ENCODE measurements at places on chromosomes 11 and 22. TPM values are rescaled to one million over a fixed set of nuclear protein-coding genes. Genes with fewer than 3 reads are reported as not detected.

Gene SMTNL1
- not detected for total RNA-seq

DNA sequence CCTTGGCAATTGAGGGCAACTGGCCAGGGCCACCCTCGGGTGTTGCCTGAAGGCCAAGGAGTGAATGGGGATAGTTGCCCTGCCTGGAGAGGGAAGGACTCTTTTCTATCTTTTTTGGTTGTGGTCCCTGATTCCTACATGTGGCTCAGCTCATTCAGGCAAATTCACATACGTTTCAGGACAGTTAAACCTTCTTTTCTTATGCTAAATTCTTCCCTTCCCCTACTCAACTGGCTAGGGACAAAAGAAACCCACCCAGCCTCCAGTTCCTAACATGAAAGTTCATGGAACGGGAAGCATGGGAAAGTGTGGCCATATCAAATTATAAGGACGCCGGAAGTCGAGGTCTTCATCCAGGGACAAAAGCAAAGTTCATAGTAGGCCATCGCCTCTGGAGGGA is 26.3 kb upstream of the APLNR start:
- DNase-seq: no peak

Gene SLC17A6
- not detected for total RNA-seq

DNA sequence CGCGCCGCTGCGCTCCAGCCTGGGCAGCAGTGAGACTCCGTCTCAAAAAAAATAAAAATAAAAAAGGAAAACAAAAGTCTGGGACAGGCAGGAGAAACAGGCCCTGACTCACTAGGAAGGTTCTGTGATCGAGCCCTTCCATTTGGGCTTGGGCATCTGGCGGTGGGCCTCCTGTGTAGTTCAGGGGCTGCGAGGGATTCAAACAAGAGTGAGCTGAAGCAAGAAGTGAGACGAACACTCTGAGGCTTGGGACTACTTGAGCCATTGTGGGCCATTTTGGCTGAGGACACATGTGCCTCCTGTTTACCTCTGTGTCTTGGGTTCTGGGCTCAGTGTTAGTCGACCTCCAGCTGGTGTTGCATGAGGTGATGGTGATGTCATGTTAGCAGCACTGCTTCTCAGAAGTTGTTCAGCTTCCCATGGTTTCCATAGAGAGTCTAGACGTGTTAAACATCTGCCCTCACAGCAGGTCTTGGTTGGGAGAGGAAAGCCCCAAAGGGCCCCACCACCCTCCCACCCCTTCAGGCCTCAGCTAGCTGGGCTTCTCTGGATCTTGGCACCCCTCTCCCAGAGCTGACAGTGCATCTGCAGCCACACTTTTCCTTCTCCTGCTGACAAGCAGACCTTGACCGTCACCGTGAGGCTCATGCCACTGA is 57.8 kb downstream of the MED15 start:
- DNase-seq: no peak

DNA sequence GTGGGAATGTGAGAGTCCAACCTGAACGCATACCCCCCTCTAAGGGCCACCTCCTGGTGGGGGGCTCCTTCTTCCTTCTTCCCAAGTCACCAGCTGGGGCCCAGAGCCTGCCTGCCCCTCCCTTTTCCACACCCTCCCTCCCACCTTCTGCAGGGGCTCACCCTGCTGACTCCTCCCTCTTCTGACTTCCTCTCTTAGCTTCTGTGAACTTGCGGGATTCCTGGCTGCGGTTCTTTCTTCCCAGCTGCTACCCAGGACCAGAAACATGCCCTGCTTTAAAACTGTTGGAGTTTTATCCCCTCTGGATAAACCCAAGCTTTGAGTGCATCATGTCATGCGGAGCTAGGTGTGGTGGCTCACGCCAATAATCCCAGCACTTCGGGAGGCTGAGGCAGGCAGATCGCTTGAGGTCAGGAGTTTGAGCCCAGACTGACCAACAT is 10.2 kb downstream of the LRRC74B start:
- no peak for DNase-seq

GRCh38 chr11:47923667-47924066 is 56.7 kb upstream of the PTPRJ start:
- DNase-seq: no peak

DNA sequence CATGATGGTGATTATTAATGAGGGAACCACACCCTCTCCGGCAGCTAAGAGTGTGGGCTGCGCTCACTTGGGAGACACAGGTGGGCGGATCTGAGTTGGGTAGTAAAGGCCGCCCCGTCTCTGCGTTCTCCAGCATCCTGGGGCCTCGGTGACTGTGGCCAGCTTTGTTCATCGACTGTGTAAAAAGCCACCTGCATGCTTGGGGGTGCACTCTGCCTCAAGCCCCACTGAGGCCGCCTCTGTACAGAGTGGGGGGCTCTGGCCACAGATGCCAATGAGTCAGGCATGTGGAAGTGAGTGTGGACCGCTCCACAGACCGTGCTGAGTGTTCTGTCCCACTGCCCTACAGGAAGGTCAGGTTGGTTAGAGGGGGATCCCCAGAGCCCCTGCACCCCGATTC is 192.7 kb downstream of the SHANK2 start:
- DNase-seq: no peak

Gene SLC22A25
- total RNA-seq: not detected

DNA sequence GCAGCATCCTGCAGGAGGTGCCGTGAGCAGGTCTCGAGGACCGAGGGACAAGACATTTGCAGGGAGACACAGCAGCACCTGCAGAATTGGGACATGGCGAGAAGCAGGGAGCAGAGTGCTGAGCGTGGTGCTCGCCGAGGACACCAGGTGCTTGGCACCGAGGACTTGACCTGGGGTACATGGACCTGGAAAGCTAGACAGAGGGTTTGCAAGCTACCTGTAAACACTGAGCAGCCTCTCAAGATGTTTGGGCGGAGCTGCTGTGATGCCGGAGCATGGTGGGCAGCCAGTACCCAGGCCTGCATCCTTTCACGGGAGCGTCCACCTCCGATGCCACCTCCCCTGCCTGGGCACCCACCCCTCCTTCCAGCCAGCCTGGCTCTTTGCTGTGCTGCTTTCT is 773.2 kb downstream of the TBC1D22A start:
- DNase-seq: no peak

- no peak for DNase-seq
Observed at GRCh38 chr11:4086575-4087353, 7.8 kb upstream of the RRM1 start.

Gene COA4
- 56.7 TPM for total RNA-seq

DNA sequence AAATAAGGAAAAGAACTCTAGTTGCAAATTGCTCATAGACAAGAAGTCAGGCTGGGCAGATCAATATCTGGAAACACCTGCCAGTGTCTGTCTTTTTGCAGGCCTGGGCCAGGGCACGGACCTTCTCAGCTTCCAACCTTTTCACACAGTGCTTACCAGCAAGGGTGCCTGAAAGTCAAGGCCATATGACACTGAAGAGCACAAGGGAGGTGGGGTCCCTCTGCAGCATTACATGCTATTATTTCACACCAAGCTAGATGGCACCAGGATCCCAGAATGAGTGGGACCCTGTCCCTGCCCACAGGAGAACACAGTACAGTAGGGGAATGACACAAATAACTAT is 5.9 kb upstream of the PEX26 start:
- DNase-seq: no peak

GRCh38 chr11:70545610-70545912 is 147.2 kb downstream of the CTTN start:
- no peak for DNase-seq

GRCh38 chr11:23974051-23974450 is 522.8 kb upstream of the LUZP2 start:
- no peak for DNase-seq

GRCh38 chr11:117037279-117037974 is 60.8 kb downstream of the SIK3 start:
- no peak for DNase-seq

DNA sequence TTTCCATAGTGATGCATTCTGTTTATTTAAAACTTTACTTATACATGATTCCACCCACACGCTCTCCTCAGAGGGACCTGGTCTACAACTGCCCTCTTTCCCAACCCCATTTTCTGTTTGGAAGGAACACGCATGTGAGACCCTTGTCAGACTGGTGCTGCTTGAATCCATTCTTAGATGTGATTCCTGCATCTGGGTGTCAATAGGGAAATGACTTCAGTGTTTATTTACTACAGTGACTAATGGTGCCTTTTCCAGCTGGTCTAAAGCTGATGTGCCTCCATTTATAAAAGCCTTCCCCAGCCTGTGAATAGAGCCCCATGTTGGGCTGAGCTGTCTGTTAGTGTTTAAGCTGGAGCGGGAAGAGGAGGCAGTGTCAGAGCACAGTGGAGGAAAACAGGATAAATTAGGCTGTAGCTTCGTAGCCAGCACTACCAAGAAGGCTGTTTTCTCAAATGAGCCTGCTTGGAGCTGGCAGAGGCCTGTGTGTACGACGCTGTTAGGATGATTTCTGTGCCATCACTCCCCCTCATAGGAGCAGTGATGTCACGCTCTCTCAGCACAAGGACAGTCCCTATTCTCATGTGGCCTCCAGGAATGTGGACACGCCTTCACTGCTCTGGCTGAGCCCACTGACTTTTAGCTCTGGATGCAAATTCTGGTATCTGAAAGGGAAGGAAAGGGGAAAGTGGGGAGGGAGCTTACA is 18.9 kb upstream of the C11orf96 start:
- DNase-seq: peak; percentile 88

- DNase-seq: peak; percentile 75
Observed at GRCh38 chr11:11178671-11179638, 174.1 kb downstream of the CSNK2A3 start.

DNA sequence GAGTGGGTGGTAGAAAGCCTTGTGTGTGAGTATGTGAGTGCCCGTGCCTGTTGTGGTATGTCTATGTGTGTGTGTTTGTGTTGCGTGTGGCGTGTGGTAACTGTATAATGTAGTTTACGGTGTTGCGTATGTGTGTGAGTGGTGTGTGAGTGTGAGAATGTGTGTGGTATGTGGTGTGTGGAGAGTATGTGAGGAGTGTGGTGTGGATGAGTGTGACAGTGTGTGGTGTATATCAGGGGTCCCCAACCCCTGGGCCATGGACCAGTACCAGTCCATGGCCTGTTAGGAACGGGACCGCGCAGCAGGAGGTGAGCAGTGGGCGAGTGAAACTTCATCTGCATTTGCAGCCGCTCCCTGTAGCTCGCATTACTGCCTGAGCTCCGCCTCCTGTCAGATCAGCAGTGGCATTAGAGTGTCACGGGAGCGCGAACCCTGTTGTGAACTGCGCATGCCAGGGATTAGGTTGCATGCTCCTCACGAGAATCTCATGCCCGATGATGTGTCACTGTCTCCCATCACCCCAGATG is 5.7 kb downstream of the UPK3A start:
- no peak for DNase-seq

GRCh38 chr22:38262051-38262795 is 10.6 kb downstream of the TMEM184B start:
- no peak for DNase-seq

GRCh38 chr11:119683783-119684182 is 45.2 kb downstream of the NECTIN1 start:
- no peak for DNase-seq

DNA sequence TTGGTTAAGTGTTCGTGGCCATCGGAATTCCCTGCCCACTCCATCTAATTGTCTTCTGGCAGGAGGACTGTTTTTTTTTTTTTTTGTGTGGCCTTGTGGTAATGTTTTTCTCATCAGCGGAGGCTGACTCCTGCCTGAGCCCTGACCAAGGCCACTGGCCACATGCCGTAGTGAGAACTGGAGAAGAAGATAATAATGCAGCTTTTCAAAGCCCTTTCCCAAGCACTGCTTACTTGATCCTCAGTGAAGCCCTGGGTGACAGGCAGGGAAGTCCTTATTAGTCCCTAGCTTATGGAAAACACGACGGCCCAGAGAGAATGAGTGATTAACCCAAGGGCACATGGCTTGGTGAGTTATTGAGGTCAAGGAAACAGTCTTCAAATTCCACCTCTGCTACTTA is 71.2 kb downstream of the ADM start:
- DNase-seq: no peak

DNA sequence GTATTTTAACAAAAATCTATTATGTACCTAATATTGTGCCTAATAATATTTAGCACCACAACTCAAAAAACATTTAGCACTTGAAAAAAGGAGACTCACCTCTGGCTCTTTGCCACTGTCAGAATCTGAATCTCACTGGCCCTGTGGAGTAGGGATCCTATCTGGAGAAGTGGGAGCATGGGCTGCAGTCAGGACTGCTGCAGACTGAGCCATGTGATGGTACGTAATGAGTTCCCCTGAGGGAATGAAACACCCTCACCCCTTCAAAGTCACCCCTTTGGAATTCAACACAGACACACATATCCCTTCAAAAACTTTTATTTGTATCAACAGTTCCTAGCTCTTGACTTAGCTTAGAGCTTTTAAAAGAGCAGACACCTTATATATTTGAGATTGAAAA is 6.5 kb downstream of the PTPMT1 start:
- DNase-seq: no peak

Gene GRAP2
- total RNA-seq: 0.61 TPM

DNA sequence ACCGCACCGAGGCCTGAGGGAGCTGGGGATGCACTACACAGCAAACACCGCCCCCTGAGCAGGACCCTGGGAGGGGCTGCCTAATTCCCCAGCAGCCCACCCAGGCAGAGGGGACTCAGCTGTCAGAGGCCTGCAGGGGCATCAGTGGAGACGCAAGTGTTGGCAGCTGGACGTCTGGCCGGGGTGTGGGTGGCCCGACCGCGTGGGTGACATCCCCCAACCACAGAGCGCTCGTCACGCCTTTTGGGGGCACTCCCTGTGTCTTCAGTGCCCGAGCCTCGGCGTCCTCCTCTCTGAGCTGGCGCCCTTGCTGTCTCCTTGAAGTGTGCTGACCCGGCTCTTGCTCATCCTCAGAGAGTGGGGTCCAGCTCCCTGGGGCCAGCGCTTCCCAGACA is 150.2 kb downstream of the BRD1 start:
- DNase-seq: peak; percentile 57

- no peak for DNase-seq
Observed at GRCh38 chr11:1074244-1075221, at the start of gene MUC2. Gene MUC2, plus strand, starts transcription at chr11:1074874.

- DNase-seq: no peak
Observed at GRCh38 chr11:13928566-13929251, 33.8 kb upstream of the SPON1 start.

DNA sequence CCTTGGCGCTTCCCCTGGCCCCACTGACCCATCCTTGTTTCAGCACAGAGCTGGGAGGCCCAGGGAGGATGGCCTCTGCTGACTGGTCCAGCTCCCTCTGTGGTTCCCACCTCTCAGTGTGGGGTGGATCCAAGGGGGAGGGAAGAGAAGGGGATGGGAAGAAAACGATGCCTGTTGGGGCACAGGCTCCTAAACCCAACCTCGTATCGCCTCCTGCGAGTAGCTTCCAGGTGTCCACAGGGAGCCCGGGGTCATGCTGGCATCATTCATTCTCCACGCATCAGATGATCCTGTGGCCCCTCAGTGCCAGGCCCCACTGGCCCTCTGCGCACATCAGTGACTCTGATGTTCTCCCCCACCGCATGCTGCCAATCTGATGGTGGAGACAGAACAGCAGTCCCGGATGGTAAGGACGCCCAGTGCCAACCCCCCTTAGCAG is 5.1 kb downstream of the MYEOV start:
- DNase-seq: no peak

GRCh38 chr11:8566613-8567210 is 27.3 kb downstream of the STK33 start:
- DNase-seq: no peak
